ENCODE measurements at places on chromosomes 7 and 10.

DNA sequence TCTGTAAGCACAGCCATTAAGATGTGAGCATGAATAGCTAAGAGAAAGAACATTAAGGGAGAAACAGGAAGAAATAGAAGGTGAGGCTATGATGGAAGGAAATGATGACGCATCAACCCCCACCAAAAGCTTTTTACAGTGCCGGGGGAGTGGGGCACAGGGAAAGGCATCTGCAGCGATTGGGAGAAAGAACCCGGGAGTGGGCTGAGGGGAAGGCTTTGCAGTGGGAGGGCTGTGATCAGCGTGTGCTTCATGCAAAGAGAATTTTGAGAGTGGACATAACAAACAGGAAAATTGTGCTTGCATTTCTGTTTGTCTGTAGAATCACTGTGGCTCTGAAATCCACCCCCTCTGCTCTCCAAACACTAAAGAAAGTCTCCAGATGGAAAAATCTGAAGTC, 250.8 kb downstream of the KCNMA1 start:
- no peak for DNase-seq

DNA sequence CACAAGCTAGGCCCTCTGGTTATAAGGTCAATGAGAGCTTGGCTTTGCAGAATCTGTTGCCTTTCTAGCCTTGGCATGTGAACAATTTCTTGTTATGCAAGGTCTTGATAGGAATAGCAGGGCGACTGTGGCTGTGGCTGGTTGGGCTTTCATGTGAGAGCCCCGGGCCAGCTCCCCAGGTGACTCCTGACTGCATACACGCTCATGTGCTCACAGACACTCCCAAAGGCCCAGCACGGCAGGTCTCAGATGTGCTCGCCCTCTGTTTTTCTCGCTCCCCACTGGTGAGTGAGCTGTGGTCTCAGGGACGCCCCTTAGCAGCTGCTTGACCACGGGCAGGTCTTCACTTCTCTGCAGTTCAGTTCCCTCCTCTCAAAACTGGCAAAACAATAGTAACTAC, 37.1 kb upstream of the ZNF32 start:
- DNase-seq = no peak

GRCh38 chr7:16365177-16365576, 56.2 kb downstream of the CRPPA start:
- DNase-seq = no peak

DNA sequence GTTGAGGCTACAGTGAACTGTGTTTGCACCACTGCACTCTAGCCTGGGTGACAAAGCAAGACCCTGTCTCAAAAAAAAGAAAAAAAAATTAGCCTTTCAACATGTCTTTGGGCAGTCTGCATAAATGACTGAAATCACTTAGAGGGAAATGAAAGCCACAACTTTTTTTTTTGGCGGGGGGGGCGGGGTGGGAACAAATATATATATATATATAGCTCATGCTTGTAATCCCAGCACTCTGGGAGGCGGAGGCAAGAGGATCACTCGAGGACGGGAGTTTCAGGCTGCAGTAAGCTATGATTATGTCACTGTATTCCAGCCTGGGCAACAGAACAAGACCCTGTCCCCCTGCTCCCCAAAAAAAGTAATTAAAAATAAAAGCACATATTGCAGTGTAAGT, 23.4 kb upstream of the MICU1 start:
- DNase-seq = no peak

- DNase-seq = no peak
Measured at GRCh38 chr10:75448166-75448565, 16.7 kb downstream of the LRMDA start.

GRCh38 chr7:74400420-74401136, 53.1 kb upstream of the GTF2IRD1 start:
- no peak for DNase-seq

- no peak for DNase-seq
Measured at GRCh38 chr7:140901941-140902302, 22.8 kb downstream of the BRAF start.

GRCh38 chr7:147861058-147861716, 729.4 kb upstream of the C7orf33 start:
- no peak for DNase-seq

DNA sequence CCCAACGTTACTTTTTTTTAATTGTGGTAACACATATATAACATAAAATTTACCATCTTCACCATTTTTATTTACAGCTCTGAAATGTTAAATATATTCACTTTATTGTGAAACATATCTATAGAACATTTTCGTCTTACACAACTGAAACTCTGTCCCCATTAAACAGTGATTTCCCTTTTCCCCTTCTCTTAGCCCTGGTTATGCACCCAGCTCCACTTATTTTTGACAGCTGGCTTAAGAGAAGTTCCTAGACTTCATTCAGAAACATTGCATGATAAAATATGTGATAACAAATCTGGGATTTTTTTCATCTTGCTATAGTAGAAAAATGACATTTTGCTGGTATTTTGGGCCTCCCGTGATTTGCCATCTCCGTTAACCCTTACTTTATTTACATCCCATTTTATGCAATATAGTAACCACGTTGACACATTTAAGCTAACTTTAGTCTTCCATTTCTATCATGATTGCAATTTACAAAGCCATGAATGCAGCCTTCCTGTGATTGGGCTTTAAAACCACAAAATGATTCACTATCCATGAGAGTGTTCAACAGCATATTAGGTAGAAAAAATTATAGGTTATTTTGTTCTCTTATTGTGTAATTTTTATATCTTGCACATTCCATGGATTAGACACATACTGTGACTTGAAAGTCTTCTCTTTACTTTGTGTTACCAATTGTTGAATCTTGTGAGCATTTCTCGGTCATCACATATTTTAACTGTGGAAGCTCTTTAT, 139.6 kb downstream of the SND1 start:
- no peak for DNase-seq

DNA sequence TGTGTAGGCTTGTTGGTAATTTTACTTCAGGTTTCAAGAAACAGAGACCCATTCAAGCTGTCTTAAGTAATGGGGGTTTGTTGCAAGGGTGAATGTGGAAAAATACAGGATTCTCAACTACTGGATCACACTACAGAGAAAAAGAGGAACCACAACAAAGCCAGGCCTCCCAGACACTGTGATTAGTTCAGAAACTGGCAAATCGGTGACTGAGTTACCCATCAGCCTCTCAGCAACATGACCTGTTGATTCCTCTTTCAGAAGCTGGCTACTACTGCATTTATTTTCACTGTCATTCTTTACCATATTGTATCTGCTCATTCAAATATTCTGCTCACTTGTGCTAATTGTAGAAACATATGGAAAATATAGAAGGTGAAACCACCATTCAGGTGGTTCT, 16.0 kb downstream of the CCDC71L start:
- no peak for DNase-seq

- DNase-seq = no peak
Measured at GRCh38 chr7:77439572-77439971, 23.4 kb upstream of the GSAP start.

GRCh38 chr7:81161451-81162075, 242.7 kb upstream of the SEMA3C start:
- no peak for DNase-seq

DNA sequence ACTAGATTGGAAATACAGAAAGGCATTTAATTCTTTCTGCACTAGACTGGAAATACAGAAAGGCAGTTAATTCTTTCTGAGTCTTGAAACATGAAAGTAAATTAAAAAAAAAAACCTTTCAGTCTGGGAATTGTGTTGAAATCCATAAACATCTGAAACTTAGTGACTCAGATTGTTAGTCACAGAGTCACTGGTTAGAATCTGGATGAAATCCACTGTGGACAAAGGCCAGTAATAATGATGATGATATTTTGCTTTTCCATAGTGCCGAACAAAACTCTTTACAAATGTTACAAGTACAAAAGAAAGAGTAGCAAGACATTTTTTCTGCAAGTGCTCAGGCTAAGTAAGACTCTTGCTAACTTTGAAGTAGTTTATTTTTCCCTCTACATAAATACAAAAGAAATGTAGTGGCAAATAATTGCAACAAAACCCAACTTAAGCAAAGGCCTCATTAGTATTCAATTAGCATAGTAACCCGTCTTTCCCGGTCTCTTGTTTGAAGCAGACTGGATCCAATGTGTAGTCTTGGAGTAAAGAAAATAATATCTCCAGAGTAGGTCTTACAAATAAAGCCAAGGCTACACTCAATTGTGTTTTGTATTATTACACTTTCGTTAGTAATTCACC, 5.8 kb upstream of the PRTFDC1 start:
- no peak for DNase-seq

DNA sequence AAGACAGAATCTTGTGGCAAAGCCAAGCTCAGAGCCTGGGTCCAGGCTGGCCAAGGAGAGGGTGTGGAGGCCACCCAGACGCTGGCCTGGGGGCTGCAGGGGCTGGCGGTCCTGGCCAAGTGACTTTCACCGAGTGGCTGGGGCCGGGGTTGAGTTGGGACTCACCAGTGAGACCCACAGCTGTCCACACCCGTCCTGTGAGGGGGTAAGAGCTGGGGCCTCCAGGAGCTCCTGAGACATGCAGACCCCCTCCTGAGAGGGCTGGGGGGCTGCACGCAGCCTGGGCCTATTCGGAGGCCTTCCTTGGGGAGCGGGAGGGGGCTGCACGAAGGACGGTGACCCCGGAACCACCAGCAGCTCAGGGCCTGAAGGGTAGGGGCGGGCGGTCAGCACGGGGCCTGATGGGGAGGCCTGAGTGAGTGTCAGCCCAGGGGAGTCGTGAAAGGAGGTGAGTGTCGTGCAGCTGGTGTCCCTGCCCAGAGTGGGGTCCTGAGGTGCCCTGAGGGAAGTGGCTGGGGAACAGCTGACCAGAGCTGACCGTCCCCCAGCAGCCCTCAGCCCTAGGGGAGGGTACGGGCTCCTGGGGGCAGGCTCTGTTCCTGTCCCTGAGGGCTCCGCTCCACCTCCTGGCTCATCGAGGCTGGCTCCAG, 100.9 kb downstream of the FOXL3 start:
- no peak for DNase-seq

GRCh38 chr10:35433851-35434426, 97.6 kb downstream of the CCNY start:
- no peak for DNase-seq

- no peak for DNase-seq
Measured at GRCh38 chr7:20235288-20235687, 18.1 kb upstream of the MACC1 start.

- DNase-seq = no peak
Measured at GRCh38 chr10:20075713-20076112, 259.5 kb downstream of the PLXDC2 start.

GRCh38 chr10:17428351-17429097, 25.9 kb downstream of the ST8SIA6 start:
- peak; percentile 15 for DNase-seq

- no peak for DNase-seq
Measured at GRCh38 chr10:6794441-6794840, 214.4 kb upstream of the PRKCQ start.

GRCh38 chr7:46226860-46227259, 305.8 kb upstream of the IGFBP3 start:
- DNase-seq = no peak

DNA sequence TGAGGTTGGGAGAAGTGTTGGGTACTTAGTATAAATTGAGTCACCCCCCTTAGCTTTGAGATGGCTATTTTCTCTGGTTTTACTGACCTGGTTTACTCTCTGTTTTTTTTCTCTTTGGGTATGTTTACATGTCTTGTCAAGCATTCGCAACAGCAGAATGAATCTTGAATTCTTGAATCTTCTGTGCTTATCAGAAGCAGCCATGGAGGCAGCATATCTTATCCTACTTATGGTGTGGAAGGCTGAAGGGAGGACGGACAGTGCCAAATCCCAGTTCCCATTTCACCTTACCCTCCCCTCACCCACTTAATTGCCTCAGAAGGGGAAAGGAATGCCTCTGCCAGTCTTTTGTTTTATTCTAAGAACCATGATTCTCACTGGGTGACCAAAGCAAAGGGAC, 3.7 kb downstream of the SND1 start:
- DNase-seq = no peak

GRCh38 chr10:110546077-110546476, 21.4 kb upstream of the SMC3 start:
- no peak for DNase-seq

DNA sequence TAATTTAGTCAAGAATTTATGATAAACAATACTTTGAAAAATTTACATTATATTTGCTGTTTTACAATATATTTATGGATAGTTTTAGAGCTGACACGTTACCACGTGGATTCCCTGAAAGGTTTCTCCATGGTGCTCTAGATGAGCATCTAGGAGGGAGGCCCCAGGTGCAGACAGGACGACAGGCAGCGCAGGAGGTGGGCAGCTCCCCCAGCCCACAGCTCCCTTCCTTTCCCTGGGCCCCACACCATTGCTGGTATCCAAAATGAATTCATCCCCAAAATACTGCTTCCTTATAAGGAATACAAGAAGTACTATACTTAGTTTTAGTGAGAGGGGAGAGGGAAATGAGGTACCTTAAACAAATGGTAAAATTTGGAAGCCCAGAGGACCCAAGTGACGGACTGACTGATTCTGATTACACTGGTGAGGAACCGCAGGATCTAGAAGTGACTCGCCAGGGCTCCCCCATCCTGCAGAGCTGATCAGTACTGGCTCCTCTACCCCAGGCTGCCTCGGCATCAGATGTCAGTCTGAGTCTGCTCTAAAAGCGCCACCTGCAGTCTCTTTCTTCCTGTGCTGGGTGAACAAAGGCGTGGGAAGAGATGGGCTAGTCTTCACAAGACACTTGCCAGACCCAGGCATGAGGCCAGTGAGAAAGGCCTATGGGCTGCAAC, 89.2 kb downstream of the DLG5 start:
- peak; percentile 33 for DNase-seq

GRCh38 chr7:81993186-81993585, 223.3 kb upstream of the HGF start:
- no peak for DNase-seq

GRCh38 chr7:18201350-18201749, 173.7 kb upstream of the PRPS1L1 start:
- DNase-seq = no peak

GRCh38 chr7:129969881-129970446, 17.2 kb upstream of the UBE2H start:
- no peak for DNase-seq

DNA sequence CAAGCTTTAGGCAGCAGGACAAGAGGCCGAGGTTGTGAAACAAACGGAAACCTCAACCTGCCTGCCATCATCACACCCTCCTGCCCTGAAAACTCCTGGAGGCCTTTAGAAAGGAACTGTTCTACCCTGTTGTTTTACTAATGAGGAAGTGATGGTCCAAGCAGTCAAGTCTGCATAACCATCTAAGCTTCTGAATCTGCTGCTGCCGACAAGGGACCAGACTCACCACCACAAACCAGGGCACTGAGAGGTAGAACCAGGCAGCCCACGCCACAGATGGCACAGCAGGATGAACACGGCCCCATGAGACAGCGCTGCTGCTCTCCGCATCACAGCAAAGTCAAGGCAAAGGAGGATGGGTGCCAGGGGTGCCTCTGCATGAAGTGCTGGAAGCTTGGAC, 209.4 kb downstream of the CELF2 start:
- DNase-seq = peak; percentile 43

DNA sequence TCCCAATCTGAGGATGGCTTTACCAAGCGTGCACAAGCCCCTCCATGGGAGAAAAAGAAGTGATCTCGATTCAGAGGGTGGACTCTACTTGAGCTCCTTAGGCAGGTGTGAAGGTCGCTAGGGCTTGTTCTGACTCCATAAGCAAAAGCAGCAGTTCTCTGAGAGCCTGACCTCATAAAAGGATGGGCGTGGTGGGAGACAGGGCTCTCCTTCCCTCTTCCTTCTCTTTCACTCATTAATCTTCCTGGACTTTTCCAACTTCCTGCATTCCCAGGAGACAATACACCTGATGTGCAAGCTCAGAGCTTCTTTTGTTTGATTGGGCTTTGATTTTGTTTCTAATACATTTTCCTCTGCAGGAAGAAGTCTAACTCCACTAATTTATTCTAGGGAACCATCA, 22.3 kb upstream of the TMEM72 start:
- no peak for DNase-seq

Data from memory B cell (primary cell).